ENCODE measurements at places on chromosomes 11 and 22.

- no peak for DNase-seq
These were observed 188.2 kb upstream of the ANO3 start for GRCh38 chr11:26143566-26144290.

- peak; percentile 1 for DNase-seq
These were observed 81.8 kb upstream of the KCNQ1OT1 start for GRCh38 chr11:2781408-2782274.

DNA sequence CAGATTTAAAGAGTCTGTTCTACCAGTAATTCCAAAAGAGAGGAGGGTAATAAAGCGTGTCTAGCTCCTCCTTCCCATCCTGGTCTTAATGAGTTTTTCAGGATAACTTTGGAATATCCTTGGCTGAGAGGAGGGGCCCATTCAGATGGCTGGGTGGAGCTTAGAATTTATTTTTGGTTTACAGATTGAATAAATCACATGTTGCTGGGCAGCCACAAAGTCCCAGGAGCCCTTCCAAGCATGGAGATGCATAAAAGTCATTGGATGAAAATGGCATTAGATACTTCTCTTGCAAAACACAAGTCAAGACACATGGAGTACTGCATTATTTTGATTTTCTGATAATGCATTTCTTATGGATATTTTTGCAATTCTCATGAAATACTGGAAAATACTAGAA, 139.0 kb downstream of the TRPC6 start:
- no peak for DNase-seq

DNA sequence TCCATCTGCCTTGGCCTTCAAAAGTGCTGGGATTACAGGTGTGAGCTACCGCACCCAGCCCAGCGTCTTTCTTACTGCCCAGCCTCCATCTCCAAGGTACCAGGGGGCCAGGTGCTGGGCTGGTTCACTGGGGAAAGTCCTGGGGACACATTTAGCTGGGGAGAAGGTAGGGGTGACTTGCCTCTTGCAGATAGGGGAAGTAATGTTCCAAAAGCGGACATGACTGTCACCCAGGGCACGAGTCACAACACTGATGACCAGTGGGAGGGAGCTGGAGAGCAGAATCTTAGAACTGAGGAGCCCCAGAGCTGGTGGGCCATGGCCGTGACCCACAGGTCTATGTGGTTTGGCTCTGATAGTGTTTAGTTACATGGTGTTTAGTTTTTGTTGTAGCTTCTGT, 2.4 kb upstream of the SLC15A3 start:
- DNase-seq = no peak

GRCh38 chr11:59201353-59201752, 11.4 kb downstream of the MPEG1 start:
- no peak for DNase-seq

DNA sequence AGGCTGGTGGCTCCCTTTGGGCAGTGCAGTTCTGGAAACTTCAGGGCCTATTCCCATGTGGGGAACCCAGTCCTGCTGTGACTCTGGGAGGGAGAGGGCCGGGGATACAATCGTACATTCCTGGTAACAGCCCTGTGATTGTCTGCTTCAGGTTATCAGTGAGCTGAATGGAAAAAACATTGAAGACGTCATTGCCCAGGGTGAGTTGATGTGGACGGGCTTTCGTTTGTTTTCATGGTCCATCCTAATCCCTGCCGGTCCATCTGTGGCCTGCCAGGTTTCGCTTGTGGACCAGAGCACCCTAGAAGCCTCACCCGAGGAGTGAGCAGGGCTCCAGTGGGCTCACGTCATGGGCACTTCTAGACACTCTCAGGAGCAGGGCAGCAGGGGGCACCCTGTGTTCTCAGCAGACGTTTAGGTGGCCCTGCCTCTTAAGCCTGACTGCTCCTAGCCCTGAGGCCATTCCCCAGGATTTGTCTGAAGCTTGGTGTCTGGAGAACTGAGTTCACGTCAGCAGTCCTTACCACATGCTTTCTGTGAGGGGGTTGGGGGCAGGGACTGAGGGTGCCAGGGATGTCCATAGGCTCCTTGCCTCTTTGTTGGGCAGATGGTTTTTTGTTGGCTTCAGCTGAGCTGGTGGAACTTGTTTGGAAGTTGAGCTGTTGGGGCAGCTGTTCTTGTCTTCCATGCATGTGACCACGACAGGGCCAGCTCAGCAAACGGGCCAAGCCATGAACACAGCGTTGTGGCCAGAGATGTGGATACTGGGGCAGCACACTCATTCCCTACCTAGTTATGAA, 1.9 kb downstream of the RPLP2 start:
- DNase-seq = no peak

GRCh38 chr11:115258216-115258615, 246.0 kb downstream of the CADM1 start:
- DNase-seq = no peak

GRCh38 chr22:38132794-38133193, 22.3 kb upstream of the BAIAP2L2 start:
- no peak for DNase-seq

DNA sequence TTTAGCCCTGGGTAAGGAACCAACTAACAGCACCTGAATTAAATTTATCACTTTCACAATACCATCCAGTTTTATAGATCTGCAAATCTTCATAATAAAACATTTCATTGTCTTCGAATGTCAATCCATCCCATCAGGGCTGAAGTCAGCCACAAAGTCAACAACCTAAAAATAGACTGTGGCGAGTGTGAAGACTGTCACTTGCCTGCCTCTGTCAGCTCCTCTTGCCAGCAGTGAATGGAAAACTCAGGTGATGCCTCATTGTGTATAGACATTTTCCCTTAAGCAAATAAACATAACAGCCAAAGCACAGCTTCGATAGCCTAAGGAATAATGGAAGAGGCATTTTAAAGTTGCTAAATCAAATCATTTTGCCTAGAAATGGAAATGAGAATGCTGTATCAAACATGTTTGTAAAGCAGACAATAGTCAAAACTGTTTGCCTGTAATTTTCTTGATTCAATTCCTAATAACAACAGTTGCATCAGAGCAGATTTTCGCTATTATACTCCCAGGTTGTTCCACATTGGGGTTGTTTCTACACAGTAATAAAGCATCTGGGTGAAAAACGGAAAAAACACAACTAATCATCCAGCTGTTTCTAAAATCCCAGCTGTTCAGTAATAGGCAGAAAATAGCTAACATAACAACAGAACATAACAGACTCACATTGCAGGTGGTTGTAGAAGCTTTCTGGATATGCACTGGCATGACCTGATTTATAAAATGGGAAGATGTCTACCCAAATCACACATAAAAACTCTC, 15.7 kb downstream of the KCNA4 start:
- no peak for DNase-seq

DNA sequence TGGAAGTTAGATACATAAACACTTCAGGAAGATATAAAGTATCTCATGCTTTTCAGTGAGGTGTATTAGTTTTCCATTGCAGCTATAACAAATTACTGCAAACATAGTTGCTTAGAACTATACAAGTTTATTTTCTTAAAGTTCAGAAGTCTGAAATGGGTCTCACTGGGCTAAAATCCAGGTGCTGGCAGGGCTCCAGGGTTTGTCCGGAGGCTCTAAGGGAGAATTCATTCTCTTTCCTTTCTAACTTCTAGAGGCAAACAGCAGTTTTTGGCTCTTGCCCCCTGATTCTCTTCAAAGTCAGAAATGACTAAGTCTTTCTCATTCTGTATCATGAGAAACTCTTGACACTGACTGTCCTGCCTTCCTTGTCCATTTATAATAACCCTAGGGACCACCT, 138.8 kb downstream of the AASDHPPT start:
- no peak for DNase-seq

DNA sequence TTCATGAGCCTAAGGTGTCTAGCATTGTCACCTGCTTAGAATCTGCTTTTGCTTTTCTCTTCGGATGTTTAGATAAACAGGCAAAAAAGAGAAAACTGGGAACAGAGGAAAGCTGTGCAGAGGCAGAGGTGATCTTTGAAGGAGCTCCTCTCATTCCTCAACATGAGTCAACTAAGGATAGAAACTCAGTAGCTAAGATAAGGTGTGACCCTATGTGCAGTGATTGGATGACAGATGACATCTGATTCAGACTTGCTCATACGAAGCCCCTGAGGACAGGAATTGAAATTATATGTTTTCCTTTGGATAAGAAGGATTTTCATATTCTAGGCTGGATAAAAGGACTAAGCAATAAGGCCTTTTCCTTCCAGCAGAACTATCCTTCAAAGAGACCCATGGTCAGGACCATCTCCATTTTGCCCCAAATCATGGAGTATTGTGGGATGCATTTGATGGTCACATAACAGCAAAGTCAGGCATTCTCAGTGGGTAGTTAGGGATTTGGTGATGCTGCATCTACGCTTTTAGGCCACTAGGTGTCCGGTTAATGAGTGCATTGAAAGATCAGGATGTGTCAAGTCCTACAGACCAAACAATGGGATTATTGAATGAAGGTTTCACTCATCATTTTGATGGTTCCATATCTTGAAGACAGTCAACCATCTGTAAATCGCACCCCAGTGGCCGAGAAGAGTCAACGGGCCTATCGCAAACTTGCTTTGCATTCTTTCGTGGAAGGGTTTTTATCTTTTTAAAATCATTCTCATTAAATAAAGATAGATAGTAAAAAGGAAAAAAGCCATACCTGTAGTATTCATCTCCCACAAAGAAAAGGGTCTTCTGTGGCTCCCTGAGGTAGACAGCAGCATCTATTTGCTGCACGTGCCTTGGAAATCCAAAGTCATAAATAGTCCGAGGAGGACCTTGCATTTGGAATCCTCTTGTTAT, 32.2 kb downstream of the MMP20 start:
- no peak for DNase-seq

- DNase-seq = no peak
These were observed 609.5 kb downstream of the BRD1 start for GRCh38 chr22:49218142-49218541.

DNA sequence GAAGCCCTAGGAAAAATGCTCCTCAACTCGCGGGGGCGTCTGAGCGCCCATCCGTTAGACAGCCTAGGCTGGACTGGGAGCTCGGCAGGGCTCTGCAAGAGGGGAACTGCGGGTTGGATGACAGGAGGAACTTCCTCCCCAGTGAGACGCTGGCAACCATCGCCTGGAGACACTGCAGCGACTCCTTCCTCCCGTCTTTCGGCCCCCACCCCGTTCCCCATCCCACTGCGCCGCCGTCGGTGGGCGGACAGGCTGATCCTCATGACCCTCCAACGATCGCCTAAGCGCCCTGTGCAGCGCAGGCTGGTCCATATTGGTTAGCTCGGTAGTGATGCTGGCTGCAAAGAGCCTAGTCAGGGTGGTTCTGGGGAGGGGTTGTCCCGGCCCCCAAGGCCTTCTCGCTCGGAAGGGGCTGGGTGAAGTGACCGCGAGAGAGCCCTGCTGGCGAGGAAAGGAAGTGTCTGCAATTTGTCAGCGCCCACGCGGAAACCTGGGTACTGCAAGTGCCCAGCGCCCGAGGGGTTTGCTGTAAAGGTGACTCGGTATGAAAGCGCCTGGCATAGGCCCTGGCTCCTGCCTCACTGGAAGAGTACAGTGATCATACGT, 638 bp downstream of the NRGN start:
- peak; percentile 40 for DNase-seq

DNA sequence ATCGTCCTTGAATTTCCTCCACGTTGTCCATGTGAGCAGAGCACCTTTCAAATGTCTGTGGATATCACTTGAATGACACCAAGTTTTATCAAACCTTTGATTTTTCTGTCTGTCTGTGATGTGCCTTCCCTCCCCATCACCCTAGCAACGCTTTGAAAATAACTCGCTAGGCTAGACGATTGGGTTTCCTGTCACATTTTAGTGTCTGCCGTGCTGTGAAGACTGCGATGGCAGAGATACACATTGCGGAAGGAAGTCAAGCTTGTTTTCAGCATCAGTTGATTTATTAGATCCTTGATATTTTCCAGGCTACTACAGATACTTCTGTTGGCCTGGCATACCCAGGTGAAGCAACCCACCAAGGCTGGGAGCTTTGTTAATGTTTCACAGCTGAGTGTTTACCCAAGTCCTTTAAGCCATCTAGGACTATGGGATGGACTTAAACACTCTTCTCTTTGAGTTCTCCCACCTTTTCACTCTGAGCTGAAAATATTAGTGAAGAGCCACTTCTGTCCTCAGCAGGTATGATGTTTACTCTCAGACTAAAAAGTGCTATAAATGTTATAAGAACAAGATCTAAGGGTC, 93.6 kb upstream of the CD44 start:
- peak; percentile 63 for DNase-seq

GRCh38 chr11:80146232-80146631, 705.4 kb upstream of the TENM4 start:
- no peak for DNase-seq

- no peak for DNase-seq
These were observed 500.6 kb downstream of the NTM start for GRCh38 chr11:131871006-131871405.

GRCh38 chr11:131690362-131690761, 319.9 kb downstream of the NTM start:
- no peak for DNase-seq

DNA sequence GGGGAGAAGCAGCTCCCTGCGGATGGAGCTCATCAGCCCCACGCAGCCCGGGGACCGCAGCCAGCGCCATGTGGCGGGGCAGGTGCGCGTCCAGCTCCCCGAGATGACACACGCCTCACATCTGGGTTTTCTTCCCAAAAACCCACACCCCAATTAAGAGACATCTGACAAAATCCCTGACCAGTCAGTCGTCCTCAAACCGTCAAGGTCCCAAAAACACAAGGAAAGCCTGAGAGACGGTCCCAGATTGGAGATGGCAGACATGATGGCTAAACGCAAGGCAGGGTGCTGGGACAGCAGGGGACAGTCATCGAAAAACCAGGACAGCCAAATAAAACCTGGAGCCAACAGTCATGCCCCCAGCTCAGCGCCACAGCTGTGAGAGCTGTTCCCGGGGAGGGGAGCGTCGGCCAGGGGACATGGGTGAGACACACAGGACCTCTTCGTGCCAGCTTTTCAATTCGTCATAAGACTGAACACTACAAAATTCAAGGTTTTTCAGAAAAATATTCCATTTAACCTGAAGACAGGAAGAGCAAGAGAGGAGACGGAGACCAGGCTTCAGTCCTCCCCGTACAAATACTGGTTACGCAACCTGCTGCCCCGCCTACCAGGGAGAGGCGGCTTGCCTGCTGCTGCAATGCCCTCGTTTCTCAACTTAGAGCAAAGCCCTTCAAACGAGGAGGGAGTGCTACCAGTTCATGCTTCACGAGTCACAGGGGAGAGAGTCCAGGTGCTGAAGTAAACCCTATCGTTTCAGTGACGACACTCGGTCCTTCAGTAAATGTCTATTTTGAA, 10.5 kb downstream of the TOLLIP start:
- DNase-seq = no peak

DNA sequence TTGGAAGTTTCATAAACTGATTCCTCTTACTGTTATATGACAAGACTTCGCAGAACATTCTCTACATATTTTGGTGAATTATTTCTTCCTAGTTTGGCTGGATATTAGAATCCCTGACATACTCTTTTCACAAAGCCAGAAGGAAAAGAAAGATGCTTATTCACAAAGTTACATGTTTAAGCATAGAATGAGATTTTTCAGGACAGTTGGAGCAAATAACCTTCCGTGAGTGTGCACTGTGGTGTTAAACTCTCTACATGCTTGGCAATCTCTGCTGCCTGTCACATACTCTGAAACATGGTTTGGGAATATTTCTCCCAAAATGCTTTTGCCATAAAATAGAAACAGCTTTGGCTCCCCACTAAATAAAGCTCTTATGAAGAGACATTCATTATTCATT, 230.0 kb upstream of the MTNR1B start:
- no peak for DNase-seq

Data from stimulated activated CD4-positive, alpha-beta T cell treated with anti-CD3 and anti-CD28 coated beads, Interleukin-15, amount 100 ng/mL, for 1 hour (primary cell).